Putamen (tissue), 1 donor: ENCODE measurements at places on chromosomes 2 and 18.
A peak's percentile ranks its signal among the peaks of the same experiment; 100 is the strongest.

DNA sequence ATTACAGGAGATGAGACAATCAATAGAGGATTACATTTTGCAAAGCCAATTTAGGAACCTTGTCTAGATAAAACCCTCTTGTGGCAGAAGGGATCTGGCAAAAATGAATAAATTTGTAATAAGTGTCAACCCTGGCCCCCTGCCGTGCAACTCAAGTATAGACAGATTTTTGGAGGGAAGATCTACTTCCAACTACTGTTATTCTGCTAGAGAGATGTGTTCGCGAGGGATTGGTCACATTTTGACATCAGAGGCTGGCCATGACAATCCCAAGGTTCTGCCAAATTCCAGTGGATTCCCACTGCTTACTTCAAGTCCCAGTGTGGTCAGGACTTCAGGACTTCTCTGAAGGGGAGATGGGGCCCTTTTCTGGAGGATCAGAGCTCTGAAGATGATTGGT is 192.6 kb downstream of the SH3RF3 start:
- no peak for DNase-seq

- DNase-seq: no peak
These were observed 54.1 kb downstream of the PXDN start for GRCh38 chr2:1690056-1690775.

DNA sequence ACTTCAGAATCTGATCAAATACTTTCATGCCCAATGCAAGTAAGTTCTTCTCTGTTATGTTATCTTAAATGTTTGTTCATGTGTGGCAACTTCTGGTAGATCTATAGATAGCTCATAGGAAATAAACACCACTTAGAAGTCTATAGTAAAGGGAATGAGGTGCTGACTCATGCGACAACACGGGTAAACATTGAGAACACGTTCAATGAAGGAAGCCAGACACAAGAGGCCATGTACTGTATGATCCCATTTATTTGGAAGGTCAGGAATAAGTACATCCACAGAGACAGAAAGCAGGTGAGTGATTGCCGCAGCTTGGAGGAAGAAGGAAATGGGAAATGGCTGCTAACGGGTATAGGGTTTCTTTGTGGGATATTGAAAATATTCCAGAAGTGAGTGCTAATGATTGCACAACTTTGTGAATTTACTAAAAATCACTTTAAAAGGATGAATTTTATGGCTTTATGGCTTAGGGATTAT is 95.4 kb downstream of the ITGB1BP1 start:
- no peak for DNase-seq

- no peak for DNase-seq
These were observed 75.1 kb downstream of the RFTN2 start for GRCh38 chr2:197600306-197600705.

- no peak for DNase-seq
These were observed 370.6 kb downstream of the HRH4 start for GRCh38 chr18:24831081-24831480.

DNA sequence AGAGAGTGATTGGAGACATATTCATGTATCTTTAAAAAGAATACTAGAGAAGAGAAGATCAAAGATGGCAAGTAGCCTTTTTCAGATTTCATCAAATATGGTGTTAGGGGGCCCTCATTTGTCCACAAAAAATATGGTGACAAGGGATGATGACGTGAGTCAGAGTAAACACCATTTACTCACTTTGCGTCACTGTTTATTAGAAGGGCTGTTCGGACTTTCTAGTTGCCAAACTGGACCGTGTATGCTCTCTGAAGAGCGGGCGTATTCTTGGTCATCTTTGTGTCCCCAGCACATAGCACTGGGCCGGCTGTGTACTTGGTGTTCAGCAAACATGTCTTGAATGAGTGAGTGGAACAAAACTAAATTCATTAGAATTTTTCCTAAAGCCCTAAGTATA is 37.5 kb downstream of the TTC39C start:
- DNase-seq: no peak

DNA sequence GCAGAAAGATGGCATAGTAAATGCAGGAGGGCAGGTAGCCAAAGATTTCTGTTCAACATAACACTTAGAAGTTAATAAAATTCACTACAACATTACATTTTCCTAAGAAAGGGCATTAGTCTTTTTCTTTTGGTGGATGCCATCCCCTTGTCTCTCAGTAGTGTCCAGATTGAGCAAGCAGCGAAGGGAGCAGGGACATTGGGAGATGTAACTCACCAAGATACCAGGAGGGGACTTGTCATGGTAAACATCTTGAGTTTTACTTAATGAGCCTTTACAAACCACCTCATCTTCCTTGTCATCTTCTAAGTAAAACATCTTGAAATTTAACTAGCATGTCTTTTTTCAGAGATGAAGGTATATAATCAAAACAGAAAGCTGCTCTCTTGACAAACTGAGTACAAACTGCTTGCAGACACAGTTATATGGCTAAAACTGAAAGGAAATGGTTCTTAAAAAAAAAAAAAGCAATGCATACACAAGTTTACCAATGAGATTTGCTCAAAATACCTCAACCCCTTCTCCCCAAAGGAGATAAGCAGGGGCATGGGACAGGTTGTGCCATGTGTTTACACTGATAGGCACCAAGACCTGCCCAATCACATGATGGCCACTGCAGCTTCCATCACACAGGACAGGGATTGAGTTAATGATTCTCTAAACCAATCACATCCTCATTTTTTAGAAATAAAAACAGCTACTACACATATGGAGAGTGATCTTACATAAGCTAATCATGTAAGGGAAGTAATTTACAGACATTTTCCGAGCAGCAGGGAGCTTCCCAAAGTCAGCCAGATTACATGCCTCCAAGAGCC is 30.3 kb downstream of the LPIN2 start:
- no peak for DNase-seq

DNA sequence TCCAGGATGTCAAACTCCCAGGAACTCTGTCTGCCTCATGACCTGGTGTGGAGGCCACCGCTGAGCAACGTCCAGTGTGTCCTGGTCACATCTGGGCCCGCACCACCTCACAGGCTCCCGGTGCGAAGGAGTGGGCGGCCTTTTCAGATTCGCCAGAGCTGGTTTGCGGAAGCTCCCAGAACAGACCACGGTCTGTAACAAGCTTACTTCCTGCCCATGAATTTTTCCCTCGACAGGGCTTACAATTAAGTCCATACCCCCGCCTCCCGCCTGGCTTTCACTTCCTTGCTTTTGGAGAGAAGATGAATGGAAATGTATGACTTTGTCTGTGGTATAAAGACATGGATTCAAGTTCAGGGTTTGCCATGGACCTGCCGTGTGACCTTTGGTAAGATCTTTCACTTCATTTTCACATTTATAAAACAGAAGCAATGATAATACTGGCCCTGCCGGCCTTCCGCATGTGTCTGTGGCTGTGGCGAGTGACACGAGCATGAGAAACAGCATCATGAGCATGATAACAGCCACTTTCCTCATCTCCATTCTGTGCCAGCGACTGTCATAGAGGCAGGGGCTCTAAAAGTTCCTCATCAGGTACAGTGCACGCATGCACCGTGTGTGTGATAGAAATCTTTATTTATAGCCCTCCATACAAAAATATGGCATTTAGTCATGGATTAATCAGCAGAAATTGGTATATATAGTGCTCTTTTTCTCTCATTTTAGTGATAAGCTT is 31.0 kb upstream of the KCNF1 start:
- no peak for DNase-seq

DNA sequence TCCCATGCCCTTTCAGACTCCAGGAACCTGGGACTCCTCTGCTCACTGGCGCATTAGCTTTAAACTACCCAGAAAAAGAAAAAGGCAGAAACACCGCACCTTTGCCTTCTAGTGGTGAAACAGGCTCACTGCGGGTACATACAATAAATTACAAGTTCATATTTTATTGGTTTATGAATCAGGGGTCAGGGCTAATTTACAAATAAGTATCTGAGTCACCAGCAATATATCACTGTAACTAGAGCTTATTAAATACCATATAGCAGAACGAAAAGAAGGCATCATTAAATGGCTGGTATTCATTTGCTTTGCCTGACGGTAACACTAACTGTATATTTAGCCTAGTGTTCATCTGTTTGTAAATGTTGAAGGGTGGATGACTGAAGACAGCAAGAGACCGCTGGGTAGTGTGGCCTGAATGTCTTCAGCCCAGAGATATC is 26.9 kb upstream of the DTNB start:
- DNase-seq: peak; percentile 24

DNA sequence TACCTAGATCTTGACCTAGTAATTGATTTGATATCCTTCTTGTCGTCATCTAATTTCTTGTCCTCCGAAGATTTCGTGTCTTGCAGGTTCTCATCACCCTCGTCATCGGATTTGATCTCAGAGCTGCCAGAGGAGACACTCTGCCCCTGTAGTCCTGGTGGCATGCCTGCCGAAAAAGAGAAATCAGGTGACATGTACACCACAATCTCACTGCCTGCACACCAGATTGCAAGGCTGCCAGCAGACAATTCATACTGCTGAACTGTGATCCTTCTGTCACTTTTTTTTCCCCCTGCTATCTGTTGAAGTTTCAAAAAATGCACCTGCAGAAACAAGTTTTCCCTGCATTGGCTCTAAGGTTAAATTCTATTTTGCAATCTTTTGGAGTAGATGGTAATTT is 273.2 kb upstream of the CCDC68 start:
- no peak for DNase-seq

DNA sequence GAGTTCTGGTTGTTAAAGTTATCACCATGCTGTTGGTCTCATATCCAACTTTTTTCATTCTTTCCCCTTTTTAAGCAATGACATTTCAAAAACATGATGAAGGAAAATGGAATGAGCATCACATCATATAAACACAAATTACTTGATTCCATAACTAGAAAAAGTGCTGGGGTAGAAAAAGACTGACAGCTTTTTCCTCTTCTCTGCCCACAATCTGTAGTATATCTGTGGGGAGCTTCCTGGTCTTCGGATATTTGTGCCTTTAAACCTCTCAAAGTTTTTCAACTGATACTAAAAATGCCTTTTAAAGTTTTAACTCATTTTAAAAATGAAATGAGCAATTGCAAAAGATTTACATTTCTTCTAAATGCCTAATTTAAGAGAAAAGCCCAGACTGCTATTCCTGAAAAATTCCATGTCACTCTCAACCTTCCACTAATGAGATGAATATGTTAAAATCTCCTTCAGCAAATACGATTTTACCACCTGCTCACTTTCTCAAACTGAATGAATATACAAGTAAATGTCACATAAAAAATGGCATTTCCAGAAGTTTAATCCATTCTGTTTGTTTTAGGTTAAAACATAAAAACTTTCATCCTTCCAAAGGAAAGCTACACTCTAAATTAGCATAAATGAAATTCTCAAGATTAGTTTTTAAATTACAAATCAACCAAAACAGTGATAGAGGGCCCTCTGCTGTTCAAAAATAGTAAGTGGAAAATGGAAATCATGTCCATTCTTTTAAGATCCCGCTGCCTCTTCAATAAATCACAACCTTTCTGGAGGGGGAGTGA is 2.1 kb downstream of the DNAH7 start:
- peak; percentile 14 for DNase-seq
